ENCODE measurements at places on chromosomes 1 and 21.

DNA sequence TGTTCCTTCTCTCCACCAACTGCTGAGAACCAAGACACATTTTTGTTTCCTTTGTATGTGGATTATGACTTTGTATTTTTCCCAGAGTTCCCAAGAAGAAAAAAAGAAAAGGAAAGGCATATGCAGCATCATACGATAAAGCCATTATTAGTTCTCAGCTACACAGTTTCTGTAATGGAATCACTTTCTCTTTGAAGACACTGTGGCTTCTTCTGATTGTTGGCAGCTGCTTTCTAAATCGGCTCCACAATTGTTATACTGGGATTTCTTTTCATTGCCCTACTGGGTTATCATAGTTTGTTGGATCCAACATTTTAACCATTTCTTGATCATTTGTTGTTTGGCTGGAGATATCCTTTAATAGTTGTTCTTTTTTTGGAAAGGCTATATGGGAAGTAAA, 89.5 kb upstream of the HIVEP3 start:
- no peak for DNase-seq

DNA sequence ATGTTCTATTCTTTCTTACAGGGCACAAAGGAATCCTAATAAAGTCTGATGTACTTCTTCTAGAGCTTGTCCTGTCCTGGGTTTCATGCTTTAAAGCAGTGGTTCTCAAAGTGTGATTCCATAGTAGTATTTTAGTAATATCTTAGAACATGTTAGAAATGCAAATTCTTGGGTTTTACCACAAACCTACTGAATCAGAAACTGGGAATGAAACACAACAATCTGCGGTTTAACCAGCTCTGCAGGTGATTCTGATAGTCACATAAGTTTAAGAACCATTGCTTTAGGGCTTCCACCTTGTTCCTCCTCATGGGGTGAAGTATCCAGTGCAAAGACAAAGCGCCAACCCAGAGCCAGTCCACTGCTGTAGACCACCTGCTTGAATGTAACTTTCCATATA, 41.1 kb downstream of the NGF start:
- no peak for DNase-seq

- DNase-seq: no peak
These were observed 72.6 kb upstream of the USP24 start for GRCh38 chr1:55287723-55288122.

- DNase-seq: no peak
These were observed 33.0 kb downstream of the KANK4 start for GRCh38 chr1:62285984-62286785.

Measured in omental fat pad (tissue), 4 donors.